ENCODE measurements at places on chromosomes 16 and 17. TPM values are rescaled to one million over a fixed set of nuclear protein-coding genes. Genes with fewer than 3 reads are reported as not detected.

DNA sequence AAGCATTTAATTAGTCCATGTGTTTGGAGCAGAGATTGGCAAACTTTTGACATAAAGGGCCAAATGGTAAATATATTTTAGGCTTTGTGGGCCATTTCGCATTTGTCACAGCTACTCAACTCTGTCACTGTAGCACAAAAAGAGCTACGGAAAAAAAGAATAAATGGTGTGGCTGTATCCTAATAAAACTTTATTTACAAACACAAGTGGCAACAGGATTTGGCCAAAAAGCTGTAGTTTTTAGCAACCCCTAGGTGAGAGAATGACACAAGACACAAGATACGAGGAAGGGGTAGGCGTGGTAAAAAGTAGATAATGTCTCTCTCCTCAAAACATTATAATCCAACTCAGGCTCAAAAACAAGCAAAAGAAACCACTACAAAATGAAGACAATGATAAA, 66.5 kb downstream of the TTC19 start:
- no peak for DNase-seq

DNA sequence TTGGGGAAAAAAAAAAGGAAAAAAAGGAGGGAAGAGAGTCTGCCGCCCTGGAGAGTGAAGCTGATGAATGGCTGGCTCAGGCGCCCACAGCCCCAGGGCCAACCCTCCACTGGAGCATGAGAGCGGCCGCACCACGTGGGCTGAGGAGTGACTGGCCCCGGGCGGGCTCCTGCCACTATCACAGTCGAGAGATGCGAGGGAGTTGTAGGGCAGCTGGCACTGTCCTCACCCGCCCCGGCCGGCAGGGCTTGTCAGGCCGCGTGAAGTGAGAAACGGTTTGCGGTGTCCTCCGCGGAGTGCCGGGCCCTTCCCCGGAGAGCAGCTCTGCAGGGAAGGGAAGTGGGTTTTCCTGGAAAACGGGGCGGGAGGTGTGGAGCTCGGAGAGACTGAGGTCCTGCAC, 45.9 kb downstream of the JPH3 start:
- peak; percentile 13 for DNase-seq

Gene KREMEN2
- not detected for polyA plus RNA-seq

GRCh38 chr16:4314532-4315185, 1.2 kb upstream of the GLIS2 start:
- DNase-seq, result peak; percentile 72

- DNase-seq, result no peak
These were observed 265.0 kb downstream of the RBFOX1 start for GRCh38 chr16:7597677-7598076.

- peak; percentile 39 for DNase-seq
These were observed 62.4 kb upstream of the NLK start for GRCh38 chr17:27980043-27980442.

- no peak for DNase-seq
These were observed 1.8 kb upstream of the TNK1 start for GRCh38 chr17:7379134-7379533.

DNA sequence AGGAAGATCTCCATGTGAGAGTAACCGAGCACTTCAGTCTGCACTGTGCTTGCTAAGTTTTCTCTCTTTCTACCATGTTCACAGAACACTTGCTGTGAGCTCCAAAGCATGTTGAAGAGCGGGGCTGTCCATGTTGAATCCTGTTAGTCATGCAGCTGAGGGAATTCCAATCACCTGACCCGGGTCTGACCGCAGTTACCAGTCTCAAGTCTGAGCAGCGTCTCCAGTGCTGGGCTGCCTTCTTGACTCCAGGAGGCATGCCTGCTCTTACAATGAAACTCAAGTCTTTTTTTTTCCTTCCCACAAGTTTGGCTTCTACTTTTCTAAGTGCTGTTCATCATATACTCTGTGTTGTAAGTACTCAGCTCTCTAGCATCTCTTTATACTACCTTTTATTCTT, 44.3 kb downstream of the HOXB1 start:
- peak; percentile 97 for DNase-seq

DNA sequence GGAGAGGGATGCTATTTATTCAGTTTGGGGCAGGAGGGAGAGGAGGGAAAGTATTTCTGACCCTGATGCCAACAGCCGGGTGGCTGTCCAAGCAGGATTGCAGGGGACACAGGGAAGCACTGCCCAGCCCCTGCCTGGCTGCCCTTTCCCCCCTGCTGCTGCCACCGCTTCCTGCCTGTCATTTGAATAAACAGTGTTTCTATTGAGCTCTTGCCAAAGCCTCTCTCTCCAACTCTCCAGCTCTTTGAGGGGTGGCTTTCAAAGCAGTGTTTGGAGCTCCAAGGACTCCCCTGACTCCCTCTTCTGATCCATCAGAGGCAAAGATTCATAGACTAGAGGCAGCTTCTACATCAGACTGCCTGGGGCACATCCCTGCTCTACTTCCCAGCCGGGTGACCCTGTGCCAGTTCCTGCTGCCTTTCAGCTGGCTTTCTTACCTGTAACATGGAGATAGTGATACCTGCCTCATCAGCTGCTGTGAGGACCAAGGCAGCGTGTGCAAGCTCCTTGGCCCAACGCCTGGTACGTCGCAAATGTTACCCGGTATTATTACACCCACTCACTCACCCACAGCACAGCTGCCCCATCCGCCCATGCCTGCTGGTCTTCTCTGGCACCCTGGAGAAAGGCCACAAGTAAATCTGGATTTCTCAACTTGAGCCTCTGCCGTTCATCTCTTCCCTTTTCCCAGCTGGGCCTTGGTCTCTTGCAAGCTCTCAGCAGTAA, 9.5 kb downstream of the PROCA1 start:
- no peak for DNase-seq

GRCh38 chr16:4358831-4359561, 7.9 kb upstream of the PAM16 start:
- peak; percentile 63 for DNase-seq

Gene DGKE
- 2.8 TPM for polyA plus RNA-seq

Gene SHPK
- polyA plus RNA-seq, result 3.1 TPM

GRCh38 chr16:30350134-30350871, 4.8 kb downstream of the CD2BP2 start:
- peak; percentile 23 for DNase-seq

Gene ODAD4
- 0.81 TPM for polyA plus RNA-seq

DNA sequence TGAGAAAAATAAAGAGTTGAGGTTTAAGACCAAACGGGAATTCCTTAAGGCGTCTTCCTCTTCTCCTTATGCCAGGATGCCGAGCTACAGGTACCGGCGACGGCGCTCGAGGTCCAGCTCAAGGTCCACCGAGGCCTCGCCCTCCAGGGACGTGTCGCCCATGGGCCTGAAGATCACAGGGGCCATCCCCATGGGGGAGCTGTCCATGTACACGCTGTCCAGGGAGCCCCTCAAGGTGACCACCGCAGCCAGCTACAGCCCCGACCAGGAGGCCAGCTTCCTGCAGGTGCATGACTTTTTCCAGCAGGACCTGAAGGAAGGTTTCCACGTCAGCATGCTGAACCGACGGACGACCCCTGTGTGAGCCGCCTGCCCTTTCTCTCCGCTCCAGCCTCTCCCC, 13.7 kb upstream of the CACNG1 start:
- DNase-seq, result no peak

GRCh38 chr17:35801583-35802224, 6.3 kb upstream of the MMP28 start:
- peak; percentile 24 for DNase-seq

Gene PLXDC1
- polyA plus RNA-seq, result 0.24 TPM

DNA sequence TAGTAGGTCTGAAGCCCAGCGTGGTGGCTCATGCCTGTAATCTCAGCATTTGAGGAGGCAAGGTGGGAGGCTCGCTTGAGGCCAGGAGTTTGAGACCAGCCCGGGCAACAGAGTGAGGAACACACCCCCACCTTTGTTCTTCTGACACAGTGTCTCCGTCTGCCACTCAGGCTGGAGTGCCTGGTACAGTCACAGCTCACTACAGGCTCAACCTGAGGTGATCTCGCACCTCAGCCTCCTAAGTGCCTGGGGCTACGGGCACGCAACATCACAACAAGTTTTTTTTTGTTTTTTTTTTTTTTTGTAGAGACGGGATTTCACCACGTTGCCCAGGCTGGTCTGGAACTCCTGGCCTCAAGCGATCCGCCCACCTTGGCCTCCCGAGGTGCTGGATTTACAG, 6.7 kb upstream of the TLCD3A start:
- DNase-seq, result no peak

DNA sequence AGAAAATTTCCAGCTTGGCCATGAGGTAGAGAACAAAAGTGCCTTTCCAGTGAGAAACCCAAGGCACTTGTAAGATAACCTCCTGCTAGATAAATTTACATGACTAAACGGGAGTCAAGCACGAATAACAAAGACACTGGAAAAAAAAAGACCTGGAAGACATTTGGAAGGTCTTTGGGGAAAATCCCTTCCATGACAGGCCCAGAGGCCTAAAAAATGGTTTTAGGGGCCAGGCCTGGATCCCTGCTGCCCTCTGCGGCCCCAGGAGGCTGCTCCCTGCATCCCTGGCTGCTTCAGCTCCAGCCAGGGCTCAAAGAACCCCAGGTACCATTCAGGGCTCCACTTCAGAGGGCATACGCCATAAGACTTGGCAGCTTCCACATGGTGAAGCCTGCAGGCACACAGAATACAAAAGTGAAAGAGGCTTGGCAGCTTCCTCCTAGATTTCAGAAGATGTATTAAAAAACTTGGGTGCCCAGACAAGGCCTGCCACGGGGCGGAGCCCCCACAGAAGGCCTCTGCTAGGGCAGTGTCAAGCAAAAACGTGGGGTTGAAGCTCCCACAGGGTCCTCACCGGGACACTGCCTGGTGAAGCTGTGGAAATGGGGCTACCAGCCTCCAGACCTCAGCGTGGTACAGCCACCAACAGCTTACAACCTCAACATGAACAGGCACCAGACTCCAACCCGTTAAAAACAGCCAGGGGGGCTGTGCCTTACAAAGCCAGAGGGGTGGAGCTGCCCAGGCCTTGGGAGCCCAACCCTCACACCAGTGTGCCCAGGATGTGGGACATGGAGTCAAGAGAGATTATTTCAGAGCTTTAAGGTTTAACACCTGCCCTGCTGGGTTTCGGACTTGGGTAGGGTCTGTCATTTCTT, 77.1 kb downstream of the SDK2 start:
- DNase-seq, result no peak

- no peak for DNase-seq
These were observed 233.3 kb downstream of the SOX9 start for GRCh38 chr17:72354071-72354470.

Gene PRDM7
- not detected for polyA plus RNA-seq

Measured in GM23248 (cell line).